ENCODE measurements at places on chromosomes 1 and 21.

DNA sequence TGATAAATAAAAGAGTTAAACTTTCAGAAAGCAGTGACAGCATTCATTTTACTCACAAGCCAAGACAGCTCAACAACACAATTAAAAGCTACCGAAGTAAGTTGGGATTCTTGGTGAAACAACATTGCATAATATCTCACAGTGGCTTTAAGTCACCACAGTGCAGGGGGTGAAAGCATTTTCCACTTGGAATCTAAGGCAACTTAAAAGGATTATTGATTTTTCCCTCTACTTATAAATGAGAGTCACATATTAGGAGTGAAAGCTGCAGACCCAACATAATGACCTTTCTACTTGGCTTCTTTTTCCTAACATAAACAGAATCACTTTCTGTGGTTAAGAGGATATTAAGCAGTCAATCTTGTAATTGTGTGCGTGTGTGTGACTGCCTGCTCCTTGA, 536.6 kb upstream of the CXADR start:
- no peak for DNase-seq

DNA sequence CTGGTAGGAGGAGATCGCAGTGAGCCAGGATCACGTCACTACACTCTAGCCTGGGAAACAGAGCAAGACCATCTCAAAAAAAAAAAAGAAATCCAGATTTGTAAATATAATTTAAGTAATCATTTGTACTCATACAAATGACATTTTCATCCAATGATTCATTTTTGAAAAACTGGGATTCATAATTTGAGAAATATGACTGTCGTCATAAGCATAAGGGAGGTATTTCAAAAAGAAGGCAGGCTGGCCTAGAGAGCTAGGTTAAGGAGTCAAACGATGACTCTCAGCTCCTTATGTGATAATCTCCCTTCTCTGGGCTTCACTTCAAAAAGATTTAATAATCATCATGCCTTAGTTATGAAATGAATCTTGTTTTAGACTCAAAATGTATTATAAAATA, 2.3 kb downstream of the GART start:
- no peak for DNase-seq

GRCh38 chr21:45700461-45700860, 56.9 kb downstream of the PCBP3 start:
- no peak for DNase-seq

DNA sequence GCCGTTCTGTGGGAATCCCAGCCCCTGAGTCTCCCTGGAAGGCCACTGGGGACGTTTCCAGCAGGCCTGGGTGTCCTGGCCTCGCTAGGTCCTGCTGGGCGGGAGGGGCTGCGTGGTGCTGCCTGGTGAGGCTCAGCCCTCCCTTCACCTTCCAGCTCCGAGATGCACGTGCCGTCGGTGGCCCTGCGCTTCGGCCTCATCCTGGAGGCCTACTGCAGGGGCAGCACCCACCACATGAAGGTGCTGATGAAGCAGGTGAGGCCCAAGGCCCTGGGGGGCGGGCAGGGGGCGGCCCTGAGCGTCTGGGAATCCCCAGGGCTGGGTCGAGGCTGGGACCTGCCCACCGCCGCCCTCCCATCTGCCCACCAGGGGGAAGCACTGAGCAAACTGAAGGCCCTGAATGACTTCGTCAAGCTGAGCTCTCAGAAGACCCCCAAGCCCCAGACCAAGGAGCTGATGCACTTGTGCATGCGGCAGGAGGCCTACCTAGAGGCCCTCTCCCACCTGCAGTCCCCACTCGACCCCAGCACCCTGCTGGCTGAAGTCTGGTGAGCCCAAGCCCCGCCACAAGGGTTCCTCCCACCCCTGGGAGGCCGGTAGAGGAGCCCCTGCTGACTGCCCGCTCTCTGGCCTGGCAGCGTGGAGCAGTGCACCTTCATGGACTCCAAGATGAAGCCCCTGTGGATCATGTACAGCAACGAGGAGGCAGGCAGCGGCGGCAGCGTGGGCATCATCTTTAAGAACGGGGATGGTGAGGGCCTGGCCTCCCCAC, 70.3 kb downstream of the PIK3CD start:
- no peak for DNase-seq

GRCh38 chr1:17671314-17671705, 83.8 kb upstream of the ACTL8 start:
- no peak for DNase-seq

DNA sequence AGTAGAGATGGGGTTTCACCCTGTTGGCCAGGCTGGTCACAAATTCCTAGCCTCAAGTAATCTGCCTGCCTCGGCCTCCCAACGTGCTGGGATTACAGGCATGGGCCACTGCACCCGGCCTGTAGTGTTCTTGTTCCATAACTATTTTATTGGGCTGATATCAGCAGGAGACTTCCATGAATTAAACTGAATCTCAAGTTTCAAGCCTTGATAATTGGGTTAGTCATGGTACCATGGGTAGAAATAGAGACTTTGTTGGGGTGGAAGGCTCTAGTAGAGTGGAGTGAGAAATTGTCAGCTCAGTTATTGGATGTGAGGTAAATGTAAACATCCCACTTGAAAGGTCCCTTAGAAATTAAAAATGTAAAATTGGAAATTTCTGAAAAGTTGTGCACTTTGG, 419.1 kb downstream of the ADGRL2 start:
- no peak for DNase-seq

GRCh38 chr1:15370781-15371520, 38.7 kb upstream of the EFHD2 start:
- DNase-seq: no peak

DNA sequence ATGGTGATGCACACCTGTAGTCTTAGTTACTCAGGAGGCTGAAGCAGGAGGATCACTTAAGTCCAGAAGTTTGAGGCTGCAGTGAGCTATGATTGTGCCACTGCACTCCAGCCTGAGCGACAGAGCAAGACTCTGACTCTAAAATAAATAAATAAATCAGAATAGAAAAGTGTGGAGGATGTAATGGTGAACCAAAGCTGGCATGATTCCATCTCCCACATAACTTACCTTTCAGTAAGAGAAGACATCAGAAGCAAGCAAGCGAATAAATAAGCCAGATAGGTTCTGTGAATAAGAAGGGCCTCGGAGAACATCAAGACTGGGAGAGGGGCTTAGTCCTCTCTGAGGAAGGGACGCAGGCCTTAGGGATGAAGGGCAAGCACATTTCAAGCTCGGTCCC, 59.5 kb downstream of the TOMM20 start:
- no peak for DNase-seq

- DNase-seq: no peak
These were observed 8.3 kb downstream of the NFYC start for GRCh38 chr1:40699787-40700186.

DNA sequence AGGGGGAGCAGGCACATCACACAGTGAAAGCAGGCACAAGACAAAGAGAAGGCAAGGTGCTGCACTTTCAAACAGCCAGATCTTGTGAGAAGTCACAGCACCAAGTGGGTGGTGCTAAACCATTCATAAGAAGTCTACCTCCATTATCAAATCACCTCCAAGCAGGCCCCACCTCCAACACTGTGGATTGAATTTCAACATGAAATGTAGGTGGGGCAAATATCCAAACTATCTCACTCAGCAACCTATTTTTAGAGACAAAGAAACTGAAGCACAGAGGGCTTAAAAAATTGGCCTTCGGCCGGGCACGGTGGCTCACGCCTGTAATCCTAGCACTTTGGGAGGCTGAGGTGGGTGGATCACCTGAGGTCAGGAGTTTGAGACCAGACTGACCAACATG, 90.4 kb downstream of the UBE2U start:
- DNase-seq: no peak

GRCh38 chr1:67969446-67969845, 81.0 kb downstream of the DIRAS3 start:
- no peak for DNase-seq

DNA sequence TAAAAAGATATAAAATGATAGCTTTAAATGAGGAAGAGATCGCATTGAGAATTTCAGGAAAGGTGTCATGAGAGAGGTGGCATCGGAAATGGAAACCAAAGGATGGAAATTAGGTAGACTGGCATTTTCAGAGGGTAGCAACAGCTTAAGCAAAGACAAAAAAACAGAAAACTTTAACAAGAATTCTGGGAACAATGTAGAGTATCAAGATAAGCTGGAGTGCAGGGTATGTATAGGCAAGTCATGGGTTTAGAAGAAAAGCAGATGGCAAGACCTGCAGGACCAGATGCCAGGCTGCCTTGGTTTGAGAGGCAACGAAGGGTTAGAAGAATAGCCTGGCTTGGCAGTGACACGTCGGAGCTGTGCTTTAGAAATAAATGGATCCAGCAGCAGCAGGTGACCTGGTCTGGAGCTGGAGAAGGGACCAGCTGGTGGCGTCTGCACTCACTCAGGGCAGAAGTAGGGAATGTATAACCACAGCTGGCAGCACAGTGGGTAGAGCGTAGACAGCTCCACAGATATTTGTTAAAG, 149.4 kb upstream of the TIAM1 start:
- DNase-seq: no peak

All from GOT3 (cell line).